ENCODE measurements at places on chromosomes 13 and 19. TPM values are rescaled to one million over a fixed set of nuclear protein-coding genes. Genes with fewer than 3 reads are reported as not detected.

The TEX26 gene
- not detected for polyA plus RNA-seq

The PRR22 gene
- polyA plus RNA-seq = 1.9 TPM

The SHISA2 gene
- 16.5 TPM for polyA plus RNA-seq

The ZNF837 gene
- polyA plus RNA-seq = 7.6 TPM

The AMH gene
- 71.4 TPM for polyA plus RNA-seq

GRCh38 chr13:41568972-41569351 is 111.6 kb downstream of the RGCC start:
- peak; percentile 71 for DNase-seq

GRCh38 chr13:72565893-72566292 is 161.5 kb downstream of the MZT1 start:
- DNase-seq = peak; percentile 68

- peak; percentile 77 for DNase-seq
Observed at GRCh38 chr19:48403606-48404005, 10.1 kb downstream of the GRIN2D start.

DNA sequence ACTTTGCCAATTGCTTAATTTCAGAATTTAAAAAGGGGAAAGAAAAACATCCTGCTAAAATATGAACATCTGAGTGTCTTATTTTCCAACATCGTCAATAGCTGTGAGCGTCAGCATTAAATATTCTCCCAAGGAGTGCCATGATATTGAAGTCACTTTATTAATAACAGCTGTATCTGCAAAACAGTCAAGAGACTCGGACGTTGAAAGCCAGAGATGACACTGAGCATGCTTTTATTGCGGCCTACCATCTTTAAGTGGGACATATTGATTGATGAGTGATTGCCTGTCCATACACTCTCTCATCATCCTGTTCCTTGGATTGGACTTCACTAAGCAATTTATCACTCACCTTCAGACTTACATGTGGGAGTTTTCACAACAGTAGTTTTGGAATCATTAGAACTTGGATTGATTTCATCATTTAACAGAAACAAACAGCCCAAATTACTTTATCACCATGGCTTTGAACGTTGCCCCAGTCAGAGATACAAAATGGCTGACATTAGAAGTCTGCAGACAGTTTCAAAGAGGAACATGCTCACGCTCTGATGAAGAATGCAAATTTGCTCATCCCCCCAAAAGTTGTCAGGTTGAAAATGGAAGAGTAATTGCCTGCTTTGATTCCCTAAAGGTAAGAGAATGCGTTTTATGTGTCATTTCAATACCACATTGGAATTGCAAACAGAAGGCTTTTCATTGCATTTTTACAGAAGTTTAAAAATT is 53.8 kb downstream of the MBNL2 start:
- DNase-seq = no peak

DNA sequence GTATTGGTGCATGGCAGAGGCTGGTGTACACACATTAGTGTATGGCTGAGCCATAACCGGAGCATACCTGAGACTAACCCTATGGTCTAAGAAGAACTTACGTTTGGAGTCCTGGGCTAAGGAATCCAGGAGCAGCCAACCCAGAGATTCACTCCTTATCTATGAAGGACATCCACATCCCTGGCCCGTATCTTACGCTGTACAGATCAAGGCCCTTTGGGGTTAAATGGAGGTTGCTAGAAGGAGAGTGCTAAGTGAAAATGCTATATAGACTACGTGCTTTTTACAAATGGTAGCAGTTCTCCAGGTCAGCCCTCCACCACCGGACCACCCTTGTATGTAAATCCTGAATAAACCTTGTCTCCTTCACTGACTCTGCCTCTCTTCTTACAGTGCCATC is 1.9 kb upstream of the SUGT1 start:
- no peak for DNase-seq

DNA sequence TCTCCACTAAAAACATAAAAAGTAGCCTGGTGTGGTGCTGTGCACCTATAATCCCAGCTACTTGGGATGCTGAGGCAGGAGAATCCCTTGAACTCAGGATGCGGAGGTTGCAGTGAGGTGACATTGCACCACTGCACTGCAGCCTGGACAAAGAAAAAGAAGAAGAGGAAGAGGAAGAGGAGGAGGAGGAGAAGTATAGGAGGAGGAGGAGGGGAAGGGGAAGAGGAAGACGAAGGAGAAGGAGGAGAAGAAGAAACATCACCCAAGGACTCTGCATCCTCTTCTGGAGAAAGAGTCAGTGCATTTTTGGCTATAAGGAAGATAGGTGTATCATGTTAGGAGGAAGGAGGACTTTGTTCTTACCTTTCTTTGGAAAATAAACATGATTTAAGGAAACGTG is 13.0 kb upstream of the FPR3 start:
- DNase-seq = no peak

GRCh38 chr19:41371541-41371940 is 4.8 kb upstream of the TMEM91 start:
- DNase-seq = no peak
